H1 (cell line): ENCODE measurements at places on chromosomes 11 and 22.

- no peak for DNase-seq
These were observed 27.5 kb upstream of the KRTAP5-7 start for GRCh38 chr11:71499546-71499945.

GRCh38 chr11:6656936-6657335 lies 1.3 kb upstream of the DCHS1 start:
- peak; percentile 43 for DNase-seq

DNA sequence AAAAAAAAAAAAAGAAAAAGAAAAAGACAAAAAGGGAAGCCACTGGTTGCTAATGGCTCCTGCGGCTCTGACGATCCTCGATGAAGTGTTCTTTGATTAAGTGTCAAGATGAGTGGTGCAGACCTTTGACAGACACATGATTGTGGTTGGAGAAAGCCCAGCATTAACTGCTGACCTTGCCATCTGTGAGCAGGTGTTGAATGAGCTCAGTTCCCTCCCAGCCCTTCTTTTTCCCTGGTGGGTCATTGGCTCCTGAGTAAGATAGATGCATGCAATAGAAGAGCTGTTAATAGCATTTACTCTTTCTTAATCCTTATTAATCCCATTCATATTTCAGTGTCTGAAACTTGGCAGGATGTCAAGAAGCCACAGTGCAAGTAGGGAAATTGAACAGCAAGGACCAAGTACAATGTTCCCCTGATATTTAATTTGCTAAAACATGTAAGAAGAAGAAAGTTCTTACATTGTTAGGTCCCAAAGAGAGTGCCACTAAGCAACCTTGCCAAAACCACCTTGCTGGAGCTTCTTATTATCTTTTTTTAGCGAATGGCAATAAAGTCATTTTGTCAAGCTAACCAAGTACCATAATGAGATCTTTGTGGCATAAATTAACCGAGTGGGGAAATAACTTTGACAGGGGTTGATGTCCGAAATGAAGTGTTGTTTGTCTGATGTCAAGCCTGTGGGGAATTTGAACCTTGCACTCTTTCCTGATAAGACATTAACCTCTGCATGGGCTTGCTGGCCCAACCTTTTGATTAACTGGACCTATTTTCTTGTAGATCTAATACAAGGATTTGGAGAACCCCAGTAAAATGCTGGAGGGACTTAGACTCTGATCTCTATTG lies 113.7 kb downstream of the PTPRJ start:
- DNase-seq: no peak

DNA sequence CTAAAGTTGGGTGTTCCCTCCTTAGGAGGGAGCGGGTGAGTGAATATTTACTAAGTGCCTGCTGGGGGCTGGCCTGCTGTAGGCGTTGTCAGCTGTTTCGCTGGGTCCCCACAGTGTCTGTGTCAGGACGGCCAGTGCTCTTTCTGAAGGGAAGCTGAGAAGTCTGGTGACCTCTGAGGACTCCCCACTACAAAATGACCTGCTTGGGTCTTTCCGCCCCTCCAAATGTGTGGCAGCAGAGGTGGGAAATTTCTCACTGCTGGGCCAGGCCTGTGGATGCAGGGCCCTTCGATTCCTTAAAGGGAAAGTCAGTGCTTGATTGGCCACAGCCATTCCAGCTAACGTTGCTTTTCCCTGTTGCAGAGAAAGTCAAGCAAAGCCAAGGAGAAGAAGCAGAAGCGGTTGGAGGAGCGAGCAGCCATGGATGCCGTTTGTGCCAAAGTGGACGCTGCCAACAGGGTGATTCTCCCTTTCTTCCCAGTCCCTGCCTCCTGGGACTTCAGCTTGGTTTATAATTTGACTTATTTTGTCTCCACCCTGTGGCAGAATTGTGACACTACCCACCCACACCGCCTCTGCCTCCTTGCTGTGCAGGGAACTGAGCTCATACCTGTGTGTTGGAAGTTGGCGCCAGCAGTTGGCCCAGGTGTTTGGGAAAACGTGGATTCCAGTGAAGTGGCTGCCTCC lies 6.8 kb downstream of the NAA40 start:
- DNase-seq: peak; percentile 27

- no peak for DNase-seq
These were observed 220.7 kb upstream of the ZBED5 start for GRCh38 chr11:11078344-11079086.

GRCh38 chr11:26228778-26229177 lies 103.2 kb upstream of the ANO3 start:
- no peak for DNase-seq

DNA sequence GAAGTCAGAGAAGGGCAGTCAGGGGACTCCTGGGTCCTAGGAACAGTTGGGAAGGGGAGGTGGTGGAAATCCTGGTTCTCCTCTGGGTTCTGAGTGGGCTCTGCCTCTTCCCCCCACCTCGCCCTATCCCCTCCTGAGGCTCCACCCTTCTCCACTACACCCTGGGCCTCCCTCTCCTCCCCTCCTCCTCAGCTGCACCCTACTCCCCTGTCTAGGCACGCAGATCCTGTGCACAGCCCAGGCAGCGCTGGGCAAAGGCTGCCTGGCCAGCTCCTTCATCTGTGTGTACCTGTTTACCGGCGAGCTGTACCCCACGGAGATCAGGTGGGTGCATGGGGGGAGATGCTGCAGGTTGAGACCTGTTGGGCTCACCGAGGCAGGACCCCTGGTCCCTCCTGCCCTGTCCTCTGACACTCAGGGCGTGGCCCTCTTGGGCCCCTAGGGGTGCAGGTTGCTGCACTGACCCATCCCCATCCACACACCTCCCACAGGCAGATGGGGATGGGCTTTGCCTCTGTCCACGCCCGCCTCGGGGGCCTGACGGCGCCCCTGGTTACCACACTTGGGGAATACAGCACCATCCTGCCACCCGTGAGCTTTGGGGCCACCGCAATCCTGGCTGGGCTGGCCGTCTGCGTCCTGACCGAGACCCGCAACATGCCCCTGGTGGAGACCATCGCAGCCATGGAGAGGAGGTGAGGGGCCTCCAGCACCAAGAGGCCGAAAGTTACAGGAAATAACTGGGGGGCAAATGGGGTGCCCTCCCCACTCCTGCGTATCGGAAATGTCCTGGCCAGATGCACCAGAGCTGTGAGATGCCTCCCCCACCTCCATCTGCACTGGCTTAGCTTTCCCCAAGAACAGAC lies 25.3 kb upstream of the POLA2 start:
- no peak for DNase-seq

- DNase-seq: no peak
These were observed 1.0 kb downstream of the CTSD start for GRCh38 chr11:1762537-1763302.

DNA sequence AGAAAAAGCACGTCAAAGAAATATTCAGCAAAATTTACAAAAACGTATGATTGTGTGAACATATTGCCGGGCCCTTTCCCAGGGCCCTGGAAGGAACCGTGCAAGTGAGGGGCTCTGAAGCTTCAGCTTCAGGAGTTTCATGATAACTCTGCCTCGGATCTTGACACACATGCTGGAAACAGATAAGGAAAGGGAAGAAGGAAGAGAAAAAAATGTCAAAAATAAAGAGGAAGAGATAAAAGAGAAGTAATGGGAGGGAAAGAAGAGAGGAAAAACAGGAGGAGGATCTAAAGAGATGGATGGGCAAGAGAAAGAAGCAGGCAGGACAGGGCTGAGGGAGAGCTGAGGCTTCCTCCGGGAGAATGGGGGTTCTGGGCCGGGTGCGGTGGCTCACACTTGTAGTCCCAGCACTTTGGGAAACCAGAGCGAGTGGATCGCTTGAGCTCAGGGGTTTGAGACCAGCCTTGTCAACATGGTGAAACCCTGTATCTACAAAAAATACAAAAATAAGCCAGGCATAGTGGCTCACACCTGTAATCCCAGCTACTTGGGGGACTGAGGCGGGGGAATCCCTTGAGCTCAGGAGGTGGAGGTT lies 2.7 kb upstream of the TMPRSS4 start:
- no peak for DNase-seq

DNA sequence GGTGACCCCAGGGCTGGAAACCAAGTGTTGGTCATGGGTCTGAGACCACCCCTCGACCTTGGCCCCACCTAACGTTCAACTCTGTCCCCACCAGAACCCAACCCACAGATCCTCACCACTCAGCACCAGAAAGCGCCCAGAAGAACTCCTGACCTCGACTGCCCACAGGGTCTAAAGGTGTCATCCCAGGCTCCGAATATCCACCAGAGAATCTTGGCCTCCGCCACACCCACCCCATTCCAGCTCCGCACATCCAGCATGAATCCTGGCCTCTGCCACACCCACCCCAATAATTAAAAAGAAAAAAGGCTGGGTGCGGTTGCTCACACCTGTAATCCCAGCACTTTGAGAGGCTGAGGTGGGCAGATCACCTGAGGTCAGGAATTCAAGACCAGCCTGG lies 1.3 kb downstream of the CERK start:
- no peak for DNase-seq

GRCh38 chr11:69295995-69296889 lies 2.3 kb downstream of the MYEOV start:
- no peak for DNase-seq

- no peak for DNase-seq
These were observed 59.5 kb downstream of the AHNAK start for GRCh38 chr11:62487136-62487535.

DNA sequence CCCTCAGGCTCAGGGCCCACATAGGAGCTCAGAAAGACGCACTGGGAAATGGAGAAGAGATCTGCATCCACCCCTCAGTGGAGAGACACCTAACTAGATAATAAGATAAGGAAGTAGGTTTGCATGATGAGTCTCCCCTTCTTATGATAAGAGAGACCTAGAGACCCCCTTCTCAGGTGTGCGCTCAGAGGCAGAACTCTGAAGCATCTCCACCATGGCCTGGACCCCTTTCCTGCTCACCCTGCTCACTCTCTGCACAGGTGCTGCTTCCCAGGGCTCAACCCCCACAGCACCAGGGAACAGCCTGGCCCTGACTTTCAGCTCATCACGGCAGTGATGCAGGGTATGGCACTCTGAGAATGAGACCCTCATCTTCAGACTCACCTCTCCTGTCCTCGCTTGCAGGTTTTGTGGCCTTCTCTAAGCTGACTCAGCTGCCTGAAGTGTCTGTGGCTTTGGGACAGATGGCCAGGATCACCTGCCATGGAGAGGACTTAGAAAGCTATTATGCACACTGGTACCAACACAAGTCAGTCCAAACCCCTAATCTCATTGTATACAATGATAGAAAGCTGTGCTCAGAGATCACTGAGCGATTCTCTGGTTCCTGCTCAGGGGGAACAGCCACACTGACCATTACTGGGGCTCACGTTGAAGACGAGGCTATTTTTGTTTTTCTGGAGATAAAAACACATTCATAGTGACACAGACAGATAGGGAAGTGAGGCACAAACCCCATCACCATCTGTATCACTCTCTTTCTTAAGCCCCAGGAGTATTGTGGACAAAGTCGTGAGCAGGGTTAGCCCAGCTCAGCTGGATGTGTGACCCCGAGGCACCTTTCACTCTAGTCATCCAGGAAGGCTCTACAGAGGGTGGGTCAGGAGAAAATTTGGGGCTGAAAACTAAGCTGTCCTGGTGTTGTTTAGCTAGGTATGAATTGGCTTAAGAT lies 29.7 kb upstream of the IGLL5 start:
- no peak for DNase-seq

DNA sequence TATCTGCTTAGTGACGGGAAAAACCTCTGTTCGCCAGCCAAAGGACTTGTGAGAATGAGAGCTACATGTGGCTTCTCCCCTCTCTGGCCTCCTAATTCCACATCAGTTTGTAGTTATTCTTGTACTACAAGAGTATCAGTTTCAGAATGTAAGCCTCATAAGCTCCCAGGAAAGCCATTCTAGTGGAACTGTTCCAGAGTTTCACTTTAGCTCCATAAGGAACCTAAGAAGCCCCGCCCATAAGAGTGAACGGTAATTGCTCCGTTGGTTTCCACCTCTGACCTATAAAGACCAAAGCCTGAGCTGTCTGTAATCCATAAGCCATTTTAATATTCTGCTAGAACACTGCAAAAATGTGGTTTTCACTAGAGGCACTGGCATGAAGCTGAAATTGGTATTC lies 53.0 kb downstream of the SIK3 start:
- no peak for DNase-seq

DNA sequence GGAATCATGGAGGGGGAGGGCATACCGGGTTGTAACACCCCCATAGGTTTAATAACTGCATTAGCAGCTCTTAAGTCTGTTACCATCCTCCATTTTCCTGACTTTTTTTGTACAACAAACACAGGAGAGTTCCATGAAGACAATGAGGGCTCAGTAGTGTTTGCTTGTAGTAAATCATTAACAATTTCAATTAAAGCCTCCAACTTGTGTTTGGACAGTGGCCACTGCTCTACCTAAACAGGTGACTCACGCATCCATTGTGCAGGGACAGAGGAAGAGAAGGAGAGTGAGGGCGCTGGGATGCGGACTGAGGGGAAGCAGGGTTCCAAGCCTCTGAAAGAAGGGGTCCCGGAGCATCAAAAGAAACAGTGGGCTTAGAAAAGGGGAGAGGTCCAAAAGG lies 21.3 kb upstream of the MTNR1B start:
- DNase-seq: no peak

DNA sequence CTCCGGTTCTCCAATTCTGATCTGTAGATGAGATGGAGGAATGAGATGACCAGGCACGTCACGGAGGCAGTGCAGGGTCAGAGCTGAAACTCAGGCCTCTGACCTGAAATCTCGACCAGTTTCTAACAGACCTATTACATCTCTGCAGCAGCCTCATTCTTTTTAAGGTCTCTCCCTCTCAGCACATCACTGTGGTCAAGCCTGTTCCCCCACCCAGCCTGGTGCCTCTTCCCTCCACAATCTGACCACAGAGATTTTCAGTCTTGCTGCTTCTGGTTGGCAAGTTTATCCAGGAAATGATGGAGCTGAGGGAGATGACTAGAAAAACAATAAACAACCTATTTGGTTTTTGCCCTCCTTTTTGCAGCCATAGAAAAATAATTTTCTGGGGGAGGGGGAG lies 9.5 kb downstream of the GRAMD1B start:
- DNase-seq: no peak

GRCh38 chr11:72685560-72686480 lies 11.6 kb upstream of the PDE2A start:
- DNase-seq: no peak

- DNase-seq: peak; percentile 77
These were observed at the start of gene C11orf24 for GRCh38 chr11:68271781-68272608. Gene C11orf24 (minus strand): TSS chr11:68271973. CDS start chr11:68263767, 8,206 bp downstream.

DNA sequence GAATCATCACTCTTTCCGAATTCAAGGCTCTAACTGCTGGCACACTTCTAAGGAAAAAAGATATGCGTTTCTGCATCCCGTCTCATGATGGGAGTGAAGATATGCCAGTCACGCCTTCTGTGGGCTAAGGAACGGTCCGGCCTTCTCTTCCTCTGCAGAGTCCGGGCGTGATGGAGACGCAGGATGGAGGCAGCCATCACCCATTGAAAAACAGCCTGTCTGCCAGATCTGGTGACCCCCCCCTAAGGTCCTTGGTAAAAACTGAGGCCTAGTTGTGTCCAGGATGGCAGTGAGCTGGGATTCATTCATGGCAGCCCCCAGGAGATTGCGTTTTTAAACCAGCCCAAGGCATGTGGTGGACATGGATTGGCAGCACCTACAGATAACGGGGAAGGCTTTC lies 6.9 kb upstream of the EFCAB6 start:
- DNase-seq: no peak

- DNase-seq: no peak
These were observed 38.7 kb upstream of the ATXN10 start for GRCh38 chr22:45632791-45633515.
